ENCODE measurements at places on chromosomes 13 and 19.

GRCh38 chr13:52004511-52005170 is 6.6 kb downstream of the ATP7B start:
- DNase-seq = no peak

DNA sequence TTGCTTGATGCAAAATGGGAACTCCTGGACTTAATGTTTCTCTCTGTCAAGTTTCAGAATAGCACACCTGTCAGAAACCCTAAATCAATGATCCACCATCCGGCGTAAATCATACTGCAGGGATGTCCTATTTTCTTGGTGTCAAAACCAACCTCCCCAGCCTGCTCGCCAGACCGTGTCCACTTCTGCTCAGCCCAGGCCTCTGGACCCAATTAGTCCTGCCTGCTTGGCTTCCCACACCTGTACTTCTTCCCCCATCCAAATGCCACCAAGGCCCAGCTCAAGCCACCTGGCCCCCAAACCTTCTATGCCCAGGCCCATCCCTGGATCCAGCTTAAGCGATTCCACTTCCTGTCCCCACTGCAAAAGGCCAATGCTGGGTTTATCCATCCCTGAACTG is 25.1 kb upstream of the PEPD start:
- no peak for DNase-seq

DNA sequence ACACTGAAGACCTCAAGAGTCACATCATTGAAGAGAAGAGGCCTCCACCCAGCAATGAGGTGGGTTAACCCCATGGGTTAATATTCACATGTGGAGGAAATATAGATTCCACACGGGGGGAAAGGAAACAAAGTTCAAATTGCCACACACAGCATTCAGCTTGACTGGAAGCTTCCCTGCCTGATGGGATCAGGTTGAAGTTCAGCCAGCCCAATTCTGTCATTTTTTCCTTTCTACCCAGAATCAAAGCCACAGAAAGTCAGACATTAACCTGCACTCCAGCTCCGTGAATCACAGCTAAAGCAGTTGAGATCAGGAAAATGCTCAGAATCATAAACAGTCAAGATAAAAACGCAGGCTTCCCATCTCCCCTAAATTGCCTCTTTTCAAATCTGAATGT is 208.7 kb upstream of the OBI1 start:
- DNase-seq = no peak

- peak; percentile 68 for DNase-seq
These were observed 374.0 kb downstream of the IRS2 start for GRCh38 chr13:109412283-109412901.

- peak; percentile 79 for DNase-seq
These were observed 14.1 kb downstream of the KLF2 start for GRCh38 chr19:16338470-16339360.

- peak; percentile 76 for DNase-seq
These were observed 10.7 kb downstream of the NLRP8 start for GRCh38 chr19:55958356-55958755.

GRCh38 chr13:49042476-49042875 is 66.8 kb downstream of the FNDC3A start:
- no peak for DNase-seq

DNA sequence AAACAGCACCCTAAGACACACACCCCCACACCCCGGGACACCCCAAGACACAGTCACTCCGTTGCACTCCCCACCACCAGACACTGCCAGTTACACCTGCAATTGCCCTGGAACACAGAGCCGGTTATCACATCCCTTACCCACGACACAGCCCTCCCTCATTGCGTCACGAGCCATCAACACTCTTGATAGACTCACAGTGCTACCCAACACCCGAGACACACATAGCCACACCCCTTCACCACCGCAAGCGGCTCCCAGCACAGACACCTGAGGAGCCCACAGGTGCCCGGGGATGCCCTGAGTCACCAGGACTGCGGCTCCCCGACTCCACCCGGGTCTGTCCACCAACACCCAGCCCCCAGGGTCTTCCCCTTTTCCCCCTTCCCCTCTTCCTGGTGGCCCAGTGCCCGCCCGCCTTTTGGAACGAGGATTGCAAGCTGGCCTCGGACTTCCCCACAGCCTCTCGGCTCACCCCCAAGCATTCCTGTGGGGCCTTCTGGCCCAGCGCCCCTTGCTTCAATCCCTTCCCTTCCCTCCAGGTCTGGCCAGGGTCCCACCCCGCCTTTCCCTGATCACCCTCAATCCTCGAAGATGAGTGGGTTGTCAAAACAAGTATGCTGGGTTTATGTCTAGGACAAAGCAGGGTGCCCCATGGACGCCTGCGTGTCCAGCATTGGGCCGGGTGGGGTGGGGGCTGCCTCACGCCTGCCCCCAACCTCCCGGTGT is 1.7 kb upstream of the PTGER1 start:
- no peak for DNase-seq

GRCh38 chr19:17331045-17331558 is 3.6 kb downstream of the ANO8 start:
- DNase-seq = no peak

DNA sequence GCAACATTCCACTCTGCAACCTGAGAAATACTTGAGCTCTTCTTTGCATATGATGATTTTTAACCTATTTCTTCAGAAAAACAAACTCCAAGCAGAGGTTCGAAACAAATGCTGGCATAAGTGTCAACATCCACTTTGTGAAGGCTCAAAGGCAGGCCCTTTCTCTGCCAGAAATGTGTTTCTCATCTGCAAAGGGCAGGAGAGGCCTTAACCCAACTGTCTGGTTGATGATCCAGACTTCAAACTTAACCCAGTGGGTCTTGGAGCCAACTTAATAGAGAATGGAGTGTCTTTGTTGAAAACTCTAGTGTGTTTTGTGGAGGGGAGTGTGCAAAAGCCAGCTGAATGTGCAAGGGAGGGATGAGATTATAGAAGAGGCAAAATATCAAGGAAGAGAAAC is 28.3 kb upstream of the ZNF507 start:
- no peak for DNase-seq

DNA sequence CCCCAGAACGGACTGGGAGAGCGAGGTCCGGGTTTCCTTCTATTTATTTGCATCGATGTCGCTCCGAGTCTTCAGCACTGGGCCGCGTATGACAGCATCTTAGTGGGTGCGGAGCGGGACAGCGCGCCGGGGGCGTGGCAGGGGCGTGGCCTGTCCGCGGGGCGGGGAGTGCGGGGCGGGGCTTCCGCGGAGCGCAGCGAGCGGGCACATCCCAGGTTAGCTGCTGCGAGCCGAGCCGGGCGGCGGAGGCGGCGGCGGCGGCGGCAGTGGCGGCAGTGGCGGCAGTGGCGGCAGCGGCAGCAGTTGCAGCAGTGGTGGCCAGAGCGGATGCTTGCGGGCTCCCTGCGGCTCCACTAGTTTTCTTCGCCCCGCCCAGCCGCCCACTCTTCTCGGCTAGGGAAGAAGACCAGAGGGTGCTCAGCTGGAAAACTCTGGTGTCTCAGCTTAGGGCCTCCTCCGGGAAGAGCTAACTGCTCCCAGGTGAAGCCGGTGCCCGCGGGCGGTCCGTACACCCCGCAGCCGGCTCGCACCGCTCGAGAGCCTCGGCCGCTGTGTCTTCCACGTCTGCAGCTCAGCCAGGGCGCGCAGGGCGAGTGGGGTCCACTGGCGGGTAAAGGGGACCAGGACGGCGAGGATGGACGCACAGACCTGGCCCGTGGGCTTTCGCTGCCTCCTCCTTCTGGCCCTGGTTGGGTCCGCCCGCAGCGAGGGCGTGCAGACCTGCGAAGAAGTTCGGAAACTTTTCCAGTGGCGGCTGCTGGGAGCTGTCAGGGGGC is at the start of gene GPC5:
GPC5 (plus strand) TSS at position 209 of the 776 bp plus-strand sequence.
- DNase-seq = peak; percentile 88

DNA sequence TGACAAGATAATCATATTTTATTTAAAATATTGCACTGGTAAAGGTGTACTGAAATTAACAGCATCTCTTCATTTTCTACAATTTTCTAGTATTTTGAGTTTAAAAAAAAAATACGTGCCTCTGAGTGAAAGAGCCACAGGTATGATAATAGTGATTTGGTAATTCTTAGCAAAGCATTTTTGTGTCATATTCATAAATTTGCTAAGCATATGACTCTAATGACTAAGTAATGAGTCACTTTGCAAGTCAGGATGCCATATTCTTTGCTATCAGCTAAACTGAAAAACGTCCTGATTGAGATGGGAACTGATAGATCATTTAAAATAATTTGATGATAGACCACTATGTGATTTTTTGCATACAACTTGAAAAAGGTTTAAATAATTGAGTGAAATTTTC is 136.1 kb upstream of the IRS2 start:
- no peak for DNase-seq

DNA sequence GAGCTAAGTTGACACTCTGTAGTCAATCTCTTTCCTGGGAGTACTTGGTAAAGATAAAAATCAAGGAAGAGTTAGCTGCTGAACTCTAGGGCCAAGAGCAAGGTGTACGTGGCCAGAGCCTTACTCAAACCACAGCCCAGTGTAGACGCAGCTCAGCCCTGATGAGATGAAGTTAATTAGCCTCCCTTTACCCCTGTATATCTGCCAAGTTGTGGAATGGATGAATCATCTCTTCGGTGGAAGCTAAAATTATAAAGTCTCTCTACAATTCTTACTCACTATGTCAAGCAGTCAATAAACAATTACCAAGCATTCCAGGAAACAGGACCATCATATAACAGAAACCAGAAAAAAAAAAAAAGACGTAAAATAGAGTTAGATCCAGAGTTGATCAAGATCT is 146.9 kb upstream of the UFM1 start:
- peak; percentile 4 for DNase-seq

GRCh38 chr13:50914176-50914700 is 4.6 kb downstream of the RNASEH2B start:
- no peak for DNase-seq

- no peak for DNase-seq
These were observed 80.8 kb downstream of the FREM2 start for GRCh38 chr13:38767506-38768265.

DNA sequence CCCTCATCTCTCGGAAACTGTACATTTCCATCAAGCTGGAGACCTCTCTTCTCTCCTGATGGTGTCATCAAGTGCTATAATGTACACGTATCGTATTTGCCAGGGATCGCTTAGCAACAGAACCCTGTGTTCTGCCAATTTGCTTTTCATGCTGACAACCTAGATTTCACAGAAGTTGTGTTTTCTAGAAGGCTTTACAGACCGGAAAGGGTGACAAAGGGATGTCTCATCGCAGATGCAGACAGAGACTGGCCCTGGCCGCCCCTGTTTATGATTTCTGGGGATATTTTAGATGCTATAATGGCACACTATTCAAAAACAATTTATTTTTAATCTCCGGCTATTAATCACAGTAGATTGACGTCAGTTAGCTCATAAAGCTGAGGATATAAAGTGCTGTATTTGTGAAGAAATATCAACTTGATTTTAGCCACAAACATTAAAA is 291.4 kb downstream of the IRS2 start:
- DNase-seq = no peak

DNA sequence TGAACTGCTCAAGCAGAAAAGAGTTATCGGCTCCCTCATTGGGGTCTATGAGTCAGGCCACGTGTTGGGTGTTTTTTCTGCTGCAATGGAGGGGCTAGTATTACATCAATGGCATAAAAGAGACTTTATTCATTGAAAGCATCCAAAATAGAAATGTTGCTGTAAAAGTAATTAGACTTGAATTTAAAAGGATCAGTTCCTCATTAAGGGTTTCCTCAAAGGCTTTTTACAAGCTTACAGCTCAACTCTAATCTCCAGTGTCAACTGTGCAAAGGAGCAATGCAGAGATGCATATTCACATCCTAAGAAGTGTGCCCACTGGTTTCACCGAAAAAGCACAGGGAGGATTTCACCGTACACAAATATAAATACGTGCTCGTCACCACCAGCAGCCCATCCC is 300.3 kb downstream of the FOXO1 start:
- no peak for DNase-seq

DNA sequence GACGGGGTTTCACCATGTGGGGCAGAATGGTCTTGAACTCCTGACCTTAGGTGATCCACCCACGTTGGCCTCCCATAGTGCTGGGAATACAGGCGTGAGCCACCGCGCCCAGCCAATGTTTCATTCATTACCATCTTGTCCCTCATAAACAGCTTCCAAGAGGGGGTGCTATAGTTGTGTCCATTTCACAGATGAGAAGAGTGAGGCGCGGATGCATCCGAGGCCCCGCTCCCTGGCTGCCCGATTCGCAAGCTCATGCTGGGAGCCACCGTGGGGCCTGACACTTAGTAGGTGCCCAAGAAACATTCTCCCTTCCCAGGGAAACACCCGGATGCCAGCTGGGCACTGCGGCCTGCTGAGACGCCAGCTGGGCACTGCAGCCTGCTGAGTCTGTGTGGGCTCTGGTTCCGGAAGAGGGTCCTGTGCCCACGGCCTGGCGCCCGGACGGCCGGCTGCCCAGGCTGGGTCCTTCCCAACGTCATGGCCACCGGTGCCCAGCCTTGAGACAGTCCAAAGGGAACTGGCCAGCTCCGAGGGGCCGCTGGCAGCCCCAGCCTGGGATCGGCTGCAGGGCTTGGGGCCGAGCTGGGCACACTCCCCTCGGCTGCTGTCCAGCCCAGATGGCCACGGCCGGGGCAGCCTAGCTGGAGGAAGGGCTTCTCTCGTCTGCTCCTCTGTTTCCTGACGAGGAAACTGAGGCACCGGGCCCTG is 54.7 kb downstream of the NFIC start:
- DNase-seq = no peak

DNA sequence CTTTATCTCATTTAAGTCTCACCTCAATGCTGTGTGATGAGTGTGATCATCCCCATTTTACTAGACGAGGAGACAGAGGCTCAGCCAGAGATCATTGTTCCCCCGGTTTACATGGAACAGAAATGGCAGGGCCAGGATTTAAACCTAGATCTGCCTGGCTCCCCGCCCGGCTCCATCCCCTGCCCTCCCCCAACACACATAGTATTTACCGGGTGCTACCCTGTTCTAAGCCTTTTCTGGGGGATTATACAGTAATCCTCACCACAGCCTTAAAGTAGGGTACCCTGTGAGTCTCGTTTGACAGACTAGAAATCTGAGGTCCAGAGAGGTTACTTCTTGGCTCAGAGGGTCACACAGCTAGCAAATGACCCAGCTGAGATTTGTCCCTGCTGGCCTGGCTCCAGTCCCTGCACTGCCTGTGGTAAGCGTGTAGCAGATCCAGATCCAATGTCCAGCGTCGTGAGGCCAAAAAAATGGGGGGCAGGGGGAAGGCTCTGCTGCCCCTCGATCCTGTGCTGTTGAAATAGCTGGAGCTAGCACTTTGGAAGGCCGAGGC is 3.8 kb upstream of the KLC3 start:
- DNase-seq = no peak

- no peak for DNase-seq
These were observed 17.4 kb downstream of the UFM1 start for GRCh38 chr13:38366954-38367645.

- DNase-seq = no peak
These were observed 126.2 kb downstream of the DCT start for GRCh38 chr13:94353167-94353710.

- no peak for DNase-seq
These were observed 239.9 kb upstream of the TSHZ3 start for GRCh38 chr19:31589109-31589508.

DNA sequence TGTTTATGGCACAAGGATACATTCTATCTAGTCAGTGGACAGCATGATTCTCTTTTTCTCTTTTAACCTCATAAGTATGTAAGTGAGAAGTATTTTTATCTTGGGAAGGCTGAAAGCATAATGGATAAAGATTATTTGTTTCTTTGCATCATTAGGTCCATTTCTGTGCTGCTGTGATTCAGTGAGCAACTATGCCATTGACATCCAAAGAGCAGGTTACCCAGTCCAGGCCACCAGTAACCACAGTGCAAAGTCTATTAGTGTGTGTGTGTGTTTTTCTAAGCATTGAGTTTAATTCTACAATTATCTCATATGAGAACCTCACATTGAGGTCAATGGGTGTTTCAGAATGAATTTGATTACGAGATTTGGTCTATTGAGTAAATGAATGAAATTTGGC is 158.8 kb upstream of the DACH1 start:
- no peak for DNase-seq

Data from urothelium cell line (cell line).